Activated CD4-positive, CD25-positive, alpha-beta regulatory T cell treated with anti-CD3 and anti-CD28 coated beads, Interleukin-2, amount 50 U/mL, for 24 hours (primary cell): ENCODE measurements at places on chromosomes 16 and 17.

DNA sequence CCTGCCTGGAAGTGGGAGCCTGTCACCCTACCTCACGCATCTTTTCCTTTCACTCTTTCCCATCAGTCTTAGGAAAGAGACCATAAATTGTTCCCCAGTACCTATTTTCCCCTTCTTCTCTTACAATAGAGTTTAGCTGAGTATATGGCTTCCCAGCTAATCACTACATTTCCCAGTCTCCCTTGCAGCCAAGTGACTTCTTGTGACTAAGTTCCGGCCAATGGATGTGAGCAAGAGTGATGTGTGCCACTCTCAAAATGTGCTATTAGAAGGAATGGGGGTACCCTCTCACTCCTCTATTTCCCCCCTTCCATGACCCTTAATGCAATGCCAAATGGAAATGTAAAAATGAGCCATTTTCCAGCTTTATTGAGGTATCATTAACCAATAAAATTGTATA, 8.2 kb upstream of the PYY start:
- ATAC-seq: no peak

DNA sequence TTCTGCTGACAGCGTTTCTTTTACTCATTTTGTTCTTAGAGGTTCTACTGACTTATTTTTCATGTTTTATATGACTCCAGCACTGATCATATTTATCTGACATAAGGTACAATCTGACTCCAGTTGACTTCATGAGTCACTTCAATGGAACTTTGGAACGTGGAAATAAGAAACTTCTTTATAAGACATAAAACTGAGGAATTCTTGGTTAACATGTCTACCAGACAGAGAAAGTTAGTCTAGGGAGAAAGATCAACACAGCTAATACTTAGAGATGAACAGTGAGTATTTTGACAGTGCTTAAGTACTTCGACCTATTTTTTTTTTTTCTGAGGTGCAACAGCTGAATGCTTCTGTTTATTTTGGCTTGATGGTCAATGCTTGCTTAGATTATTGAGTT, 679.5 kb downstream of the KCNJ2 start:
- ATAC-seq: no peak

DNA sequence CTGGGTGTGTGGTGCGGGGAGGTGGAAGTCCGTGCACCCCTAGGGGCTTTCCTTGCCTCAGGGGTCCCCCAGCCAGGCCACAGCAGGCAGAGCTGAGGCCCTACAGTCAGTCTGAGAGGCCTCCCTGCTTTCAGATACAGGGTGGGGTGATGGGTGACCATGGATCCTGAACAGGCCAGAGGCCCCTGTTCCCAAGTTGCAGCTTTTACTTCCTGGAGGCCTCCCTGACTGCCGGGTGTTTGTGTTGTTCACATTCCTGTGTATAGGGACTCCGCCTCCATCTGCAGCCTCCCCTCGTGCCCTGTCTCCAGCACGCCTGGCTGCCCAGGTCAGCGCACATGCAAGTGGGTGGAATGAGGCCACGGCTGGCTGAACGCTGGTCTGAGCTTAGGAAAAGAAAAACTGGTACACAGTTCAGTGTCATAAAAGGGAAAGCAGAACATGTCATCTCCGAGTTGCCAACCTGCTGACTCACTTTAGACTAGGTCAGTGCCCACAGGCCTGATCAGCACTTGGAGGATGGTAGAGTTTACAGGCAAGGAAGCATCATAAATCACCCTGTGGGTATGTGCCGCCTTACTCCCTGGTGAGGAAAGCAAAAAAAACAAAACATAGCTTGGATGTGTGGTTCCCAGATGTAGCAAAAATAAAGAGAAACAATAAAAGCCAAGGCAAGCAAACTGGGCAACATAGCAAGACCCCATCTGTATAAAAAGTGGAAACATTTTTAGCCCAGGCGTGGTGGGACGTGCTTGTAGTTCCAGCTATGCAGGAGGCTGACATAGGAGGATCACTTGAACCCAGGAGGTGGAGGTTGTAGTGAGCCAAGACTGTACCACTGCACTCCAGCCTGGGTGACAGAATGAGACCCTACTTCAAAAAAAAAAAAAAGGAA, 6.2 kb upstream of the SLC7A6 start:
- no peak for ATAC-seq

GRCh38 chr17:34059423-34060220, 195.5 kb upstream of the CCL2 start:
- ATAC-seq: no peak

GRCh38 chr16:31131841-31132271, 3.7 kb downstream of the PRSS8 start:
- no peak for ATAC-seq

DNA sequence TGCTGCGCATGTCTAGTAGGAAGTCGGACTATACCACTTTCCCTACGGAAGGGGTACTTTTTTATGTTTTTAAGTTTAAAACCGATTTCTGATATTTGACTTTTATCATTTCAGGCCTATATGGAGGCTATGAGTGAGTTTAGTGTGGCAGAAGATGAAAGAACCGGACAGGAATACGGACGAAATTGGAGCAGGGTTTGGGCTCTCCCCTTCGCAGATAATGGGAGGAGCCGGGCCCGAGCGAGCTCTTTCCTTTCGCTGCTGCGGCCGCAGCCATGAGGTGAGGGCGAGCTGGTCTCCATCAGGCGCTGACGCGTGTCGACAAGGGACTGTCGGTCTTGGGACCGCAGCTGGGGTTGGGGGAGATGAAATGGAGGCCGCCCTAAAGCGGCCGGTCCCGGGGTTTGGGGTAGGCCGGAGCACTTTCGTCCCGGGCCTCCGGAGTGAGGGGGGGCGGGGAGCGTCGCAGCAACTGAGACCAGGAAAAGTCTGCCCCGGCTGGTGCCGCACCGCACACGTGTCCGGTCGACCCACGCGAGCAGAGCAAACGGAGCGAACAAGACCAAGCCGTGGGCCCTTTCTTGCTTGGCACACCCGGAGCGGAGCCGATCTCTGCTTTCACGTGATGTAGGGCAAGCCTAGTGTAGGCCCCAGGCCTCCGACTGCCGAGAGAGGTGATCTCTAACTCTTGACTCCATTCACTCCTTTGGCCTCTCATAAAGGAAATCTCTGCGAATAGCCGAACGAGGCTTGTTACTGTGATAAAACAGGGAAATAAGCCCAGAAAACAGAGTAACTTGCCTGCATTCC, at the start of gene RPL19:
TSS of gene RPL19 (plus strand) at position 214 of the 810 bp plus-strand sequence. CDS start at position 276, 62 bp downstream.
- peak; percentile 71 for ATAC-seq

DNA sequence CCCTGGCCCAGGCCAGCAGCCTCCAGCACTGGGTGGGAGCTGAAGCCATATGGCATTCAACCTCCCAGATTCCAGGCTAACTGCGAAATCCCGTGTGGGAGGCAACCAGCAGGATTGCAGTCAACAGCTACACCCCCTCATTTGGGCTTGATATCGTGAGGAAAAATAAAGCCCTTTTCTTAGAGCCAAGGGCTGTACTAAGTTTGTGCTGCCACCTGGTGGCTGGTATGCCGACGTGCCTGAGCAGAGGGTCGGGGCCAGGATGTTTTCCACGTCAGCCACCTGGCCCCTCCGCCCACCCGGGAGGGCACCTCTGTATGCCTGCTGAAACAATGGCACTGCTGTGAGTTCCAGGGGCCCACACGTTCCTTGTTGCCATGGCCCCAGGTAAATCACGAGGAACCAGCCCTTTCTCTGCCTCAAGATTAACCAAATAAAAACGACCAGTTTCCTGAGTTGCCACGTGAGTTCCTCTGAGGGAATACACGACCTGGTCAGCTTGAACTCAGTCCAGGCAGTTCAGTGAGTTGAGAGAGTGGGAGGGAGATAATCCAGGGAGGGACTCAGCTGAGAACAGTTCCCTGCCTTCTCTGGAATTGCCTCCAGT, 9.0 kb downstream of the TMEM98 start:
- peak; percentile 62 for ATAC-seq

- ATAC-seq: peak; percentile 38
Observed at GRCh38 chr16:22161999-22162655, at the start of gene SDR42E2. Gene SDR42E2 (plus strand): TSS chr16:22162506. CDS start chr16:22165583, 3,077 bp downstream.

DNA sequence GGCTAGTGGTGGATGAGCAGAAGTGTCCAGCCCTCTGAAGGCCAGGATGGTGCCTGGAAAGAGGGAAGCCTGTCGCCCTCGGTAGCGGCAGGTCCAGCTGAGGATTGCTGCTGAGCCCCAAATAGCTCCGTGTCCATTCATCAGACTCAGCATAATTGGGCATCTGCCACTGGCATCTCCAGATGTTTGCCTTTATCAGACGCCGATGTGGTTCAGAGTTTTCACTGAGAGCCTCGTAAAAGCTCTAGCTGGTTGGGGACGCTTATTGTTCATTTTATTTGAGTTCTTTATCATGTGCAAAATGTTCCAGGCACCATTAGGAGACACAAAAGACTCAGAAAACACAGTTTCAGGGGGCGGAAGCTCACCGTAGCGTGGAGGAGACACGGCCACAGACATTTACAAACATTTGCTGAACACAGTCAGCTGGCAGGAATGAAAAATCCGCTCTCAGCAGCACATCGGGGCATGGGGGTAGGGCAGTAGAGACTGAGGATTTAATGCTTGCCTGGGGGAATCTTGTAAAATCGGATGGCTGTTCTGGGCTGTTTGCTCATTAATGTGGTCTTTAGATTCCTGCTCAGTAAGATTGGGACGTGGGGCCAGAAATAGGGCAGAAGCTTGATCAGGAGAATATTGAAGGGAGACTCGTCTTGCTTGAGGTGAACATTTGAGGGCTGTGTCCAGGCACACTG, 41.7 kb downstream of the SMPD3 start:
- ATAC-seq: no peak

DNA sequence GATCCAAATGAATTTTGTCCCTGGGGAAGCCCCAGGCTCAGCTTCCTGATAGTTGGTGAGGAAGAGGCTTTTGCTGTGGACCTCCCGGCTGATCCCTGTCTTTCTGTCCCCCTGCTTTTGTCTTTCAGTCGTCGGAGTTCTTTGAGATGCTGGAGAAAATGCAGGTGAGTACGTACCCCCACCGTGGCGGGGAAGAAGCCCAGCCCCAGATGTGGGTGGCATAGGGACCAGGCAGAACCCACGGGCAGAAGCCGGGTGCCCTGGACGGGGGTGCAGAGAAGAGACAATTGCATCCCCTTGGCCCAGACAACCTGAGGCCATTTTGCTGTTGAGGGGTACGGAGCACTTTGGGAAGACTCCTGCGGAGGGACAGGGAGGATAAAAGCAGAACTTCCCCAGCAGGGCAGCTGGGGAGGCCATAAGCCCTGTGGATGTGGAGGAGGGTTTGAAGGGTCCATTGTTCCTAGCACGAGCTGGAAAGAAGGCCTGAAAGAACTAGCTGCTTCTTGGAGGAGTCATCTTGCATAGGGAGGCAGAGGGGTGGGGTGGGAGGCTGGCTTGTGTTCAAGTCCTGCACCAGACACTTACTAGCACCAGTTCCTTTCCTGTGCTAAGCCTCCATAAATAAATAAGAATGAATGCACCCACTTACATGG, 105.6 kb downstream of the OR1D5 start:
- no peak for ATAC-seq

DNA sequence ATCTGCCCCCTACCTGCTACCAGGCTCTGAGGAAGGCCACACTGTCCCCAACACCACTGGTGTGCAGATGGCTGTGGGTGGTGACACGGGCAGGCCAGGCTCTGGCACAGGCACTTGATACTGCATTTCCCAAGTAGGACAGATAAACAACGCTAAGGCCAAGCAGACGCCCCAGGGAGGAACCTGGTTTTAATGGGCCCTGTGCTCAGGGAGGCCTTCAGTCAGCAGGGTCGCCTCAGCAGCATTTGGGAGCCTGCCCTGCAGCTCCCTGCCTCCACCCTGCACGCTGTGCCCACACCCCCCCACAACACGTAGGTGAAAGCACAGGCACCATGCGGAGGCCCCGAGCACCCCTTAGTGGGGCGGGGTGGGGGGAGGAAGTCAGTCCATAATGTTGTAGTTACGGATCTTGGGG, 3.3 kb upstream of the FASN start:
- ATAC-seq: no peak

DNA sequence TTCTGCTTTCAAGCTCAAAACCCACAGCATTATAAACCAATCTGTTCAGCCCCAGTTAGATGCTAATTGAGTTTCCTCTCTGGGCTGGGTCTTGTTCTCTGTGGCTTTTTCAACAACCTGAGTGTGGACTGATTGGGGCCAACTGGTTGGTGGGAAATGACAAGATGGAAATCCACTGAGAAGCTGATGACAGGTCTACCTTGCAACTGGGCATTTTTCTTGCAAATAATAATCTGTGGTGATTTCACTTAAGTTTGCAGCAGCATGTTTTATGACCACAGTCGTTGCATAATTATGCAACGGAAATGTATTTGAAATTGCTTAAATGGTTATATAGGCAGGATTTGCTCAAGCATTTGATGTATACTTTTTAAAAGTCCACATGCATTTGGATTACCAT, 69.9 kb downstream of the AKAP1 start:
- no peak for ATAC-seq

- no peak for ATAC-seq
Observed at GRCh38 chr17:39115135-39115534, 36.3 kb downstream of the PLXDC1 start.

GRCh38 chr17:46009681-46010596, 10.9 kb downstream of the STH start:
- no peak for ATAC-seq

DNA sequence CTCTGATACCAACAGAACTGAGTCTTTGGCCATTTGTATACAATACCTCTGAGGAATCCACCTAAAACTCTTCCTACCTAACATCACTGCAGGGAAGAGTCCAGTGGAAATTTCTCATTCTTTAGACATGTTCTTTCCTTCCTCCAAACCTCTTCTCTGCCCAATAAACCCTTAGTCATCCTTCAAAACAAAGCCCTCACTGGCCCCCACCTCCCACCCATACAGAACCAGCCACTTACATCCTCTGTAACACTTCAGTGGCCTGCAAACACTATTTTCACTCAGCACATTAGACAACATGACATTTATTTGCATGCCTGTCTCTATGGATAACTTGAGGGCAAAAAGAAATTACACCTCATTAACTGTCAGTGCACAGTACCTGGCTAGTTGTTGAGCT, 200.3 kb upstream of the NOG start:
- no peak for ATAC-seq

DNA sequence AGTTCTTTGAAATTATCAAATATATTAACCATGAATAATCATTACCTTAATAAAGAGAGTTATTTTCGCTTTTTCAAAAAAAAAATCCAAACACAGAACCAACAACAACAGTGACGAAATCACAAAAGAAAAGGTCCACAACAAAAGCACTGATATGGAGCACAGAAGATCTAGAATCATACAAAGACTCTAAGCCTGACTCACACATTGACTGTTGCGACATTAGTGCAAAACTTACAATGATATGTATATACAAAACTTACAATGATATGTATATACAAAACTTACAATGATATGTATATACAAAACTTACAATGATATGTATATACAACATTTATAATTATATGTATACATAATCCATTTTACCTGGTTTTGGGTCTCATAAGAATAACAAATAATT, 117.7 kb downstream of the USP22 start:
- no peak for ATAC-seq

GRCh38 chr17:76597156-76598003, 11.7 kb upstream of the ST6GALNAC2 start:
- no peak for ATAC-seq

GRCh38 chr16:47033176-47033575, 59.7 kb upstream of the DNAJA2 start:
- no peak for ATAC-seq
